ENCODE measurements at places on chromosomes 7 and 10.
A peak's percentile ranks its signal among the peaks of the same experiment; 100 is the strongest.

DNA sequence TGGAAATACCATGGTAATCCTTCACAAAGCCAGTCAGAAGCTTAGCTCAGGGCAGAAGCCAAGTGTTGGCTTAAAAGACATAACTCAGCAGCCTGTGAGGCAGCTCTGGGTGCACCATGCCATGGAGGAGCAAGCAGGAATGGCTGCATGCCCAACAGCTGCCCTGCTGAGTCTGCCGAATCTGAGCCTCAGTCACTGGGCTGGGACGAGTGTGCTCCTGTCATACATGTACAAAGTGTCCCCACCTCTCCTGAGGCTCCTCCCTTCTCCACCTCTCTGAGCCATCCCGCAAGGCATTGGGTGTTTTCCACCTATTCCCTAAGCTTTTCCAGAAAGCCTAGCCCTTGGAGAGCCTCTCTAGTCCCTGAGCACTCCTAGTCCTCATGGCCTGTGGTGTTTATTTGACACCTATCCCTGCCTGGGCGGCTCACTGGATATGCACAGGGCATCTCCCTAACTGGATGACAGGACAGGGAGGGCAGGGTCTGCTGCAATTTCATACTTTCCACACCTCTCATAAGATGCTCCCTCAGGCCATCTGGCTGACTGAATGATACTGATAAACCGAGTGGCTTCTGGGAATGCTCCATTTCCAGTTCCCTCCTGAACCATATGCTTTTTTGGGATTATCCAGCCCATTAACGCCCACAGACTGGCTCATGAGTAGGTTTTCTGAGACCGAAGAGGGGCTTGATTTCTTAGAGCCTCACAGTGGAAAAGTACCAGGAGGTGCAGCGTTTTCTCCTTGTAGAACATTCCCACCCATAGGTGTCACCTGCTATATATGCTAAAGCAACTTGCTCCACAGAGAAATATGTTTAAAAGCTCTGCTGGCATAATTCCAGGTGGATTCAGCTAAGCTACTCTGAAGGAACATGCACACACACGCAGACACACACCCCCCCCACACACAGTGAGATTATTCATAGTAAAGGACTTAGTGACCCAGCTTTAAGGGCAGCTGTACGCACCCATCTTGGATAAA is 199.3 kb downstream of the SNX10 start:
- peak; percentile 21 for ATAC-seq

DNA sequence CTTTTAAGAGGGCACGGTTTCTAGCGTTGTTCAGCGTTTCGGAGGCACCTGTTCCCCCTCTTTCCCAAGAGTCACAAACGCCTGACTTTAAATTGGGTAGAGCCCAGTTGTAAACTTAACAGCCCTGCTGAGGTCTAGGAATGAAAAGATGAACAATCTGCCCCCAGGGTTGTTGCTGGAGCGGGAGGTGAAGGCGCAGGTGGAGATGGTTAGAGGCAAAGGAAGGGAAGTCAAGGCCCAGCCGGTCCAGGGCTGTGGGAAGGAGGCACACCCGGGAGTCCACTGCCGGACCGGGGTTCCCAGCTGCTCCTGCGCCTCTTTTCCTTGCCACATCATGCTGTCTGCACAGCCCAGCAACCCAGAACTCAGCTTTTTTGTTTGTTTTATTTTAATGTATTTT is 770 bp downstream of the PRXL2A start:
- ATAC-seq: no peak

DNA sequence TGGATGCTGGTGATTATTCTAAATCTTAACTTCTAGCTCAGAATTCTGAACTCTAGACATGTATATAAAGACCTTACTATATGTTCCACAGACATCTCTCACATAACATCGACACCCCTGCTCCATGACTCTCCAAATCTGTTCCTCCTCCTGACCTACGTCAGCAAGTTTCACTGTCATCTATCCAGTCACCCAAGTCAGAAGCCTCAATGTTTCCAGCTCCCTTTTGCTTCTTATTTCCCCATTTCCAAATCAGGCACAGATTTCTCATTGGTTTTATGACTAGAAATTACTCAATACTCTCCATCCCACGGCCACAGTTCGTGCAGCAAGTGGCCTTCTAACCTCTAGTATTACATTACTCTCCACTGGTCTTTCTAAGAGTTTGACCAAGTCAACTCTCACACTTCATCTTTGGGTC is 28.5 kb downstream of the EPC1 start:
- ATAC-seq: no peak

- ATAC-seq: no peak
These were observed 4.7 kb downstream of the CACNB2 start for GRCh38 chr10:18144928-18145327.

DNA sequence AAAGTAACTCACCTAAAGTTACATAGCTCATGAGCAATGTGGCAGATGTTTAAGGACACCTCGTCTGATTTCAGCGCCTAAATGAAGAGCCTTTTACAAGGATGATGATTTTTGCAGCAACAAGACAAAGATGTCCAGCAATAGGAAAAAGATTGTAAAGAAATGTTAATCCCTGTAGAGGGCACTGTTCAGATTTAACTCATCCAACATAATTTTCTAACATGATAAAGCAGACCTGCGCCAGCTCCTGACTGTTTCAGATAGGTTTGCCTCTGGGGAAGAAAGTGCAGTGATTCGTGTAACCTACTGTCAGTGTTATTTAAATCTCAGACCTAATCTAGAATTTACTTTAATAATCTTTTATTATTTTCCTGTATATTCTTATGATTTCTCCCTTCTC is 595.2 kb downstream of the AUTS2 start:
- no peak for ATAC-seq

DNA sequence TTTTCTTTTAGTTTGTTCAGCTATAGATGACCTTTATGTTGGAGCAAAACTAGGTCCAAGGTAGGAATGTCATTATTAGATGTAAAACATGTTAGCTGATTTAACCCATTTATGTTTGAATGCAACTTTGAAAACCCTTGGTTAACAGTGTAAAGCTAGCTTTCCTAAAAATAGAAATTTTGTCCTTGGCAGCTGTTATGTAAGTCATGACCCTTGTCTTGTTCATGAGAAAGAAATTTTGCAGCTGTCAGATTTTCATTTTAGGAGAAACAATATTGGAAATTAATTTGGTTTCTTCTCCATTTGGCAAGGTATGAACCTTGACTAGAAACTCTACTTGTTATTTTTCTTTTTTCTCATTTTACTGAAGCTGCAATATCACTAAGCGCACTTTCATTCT is 23.9 kb upstream of the CCAR1 start:
- no peak for ATAC-seq

DNA sequence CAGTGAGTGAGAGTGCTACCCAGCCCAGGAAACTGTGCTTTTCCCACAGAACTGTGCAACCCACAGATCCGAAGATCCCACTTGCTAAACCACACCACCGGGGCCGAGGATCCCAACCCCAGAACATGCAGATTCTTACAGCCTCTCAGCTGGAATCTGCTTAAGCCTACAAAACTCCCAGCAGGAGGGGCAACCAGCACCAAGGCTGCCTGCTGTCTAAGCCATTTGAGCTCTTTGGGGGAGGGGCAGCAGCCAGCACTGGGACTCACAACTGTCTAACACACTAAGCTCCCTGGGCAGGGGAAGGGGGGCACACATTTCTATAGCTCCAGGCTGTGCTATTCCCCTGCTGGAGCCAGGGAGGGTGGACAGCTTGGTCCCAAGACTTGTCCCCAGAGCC is 529.9 kb downstream of the XPNPEP1 start:
- no peak for ATAC-seq

GRCh38 chr10:12187321-12187905 is 8.3 kb downstream of the NUDT5 start:
- no peak for ATAC-seq

GRCh38 chr7:139116999-139117398 is 7.5 kb upstream of the ZC3HAV1 start:
- no peak for ATAC-seq

- no peak for ATAC-seq
These were observed 85.9 kb downstream of the FOXL3 start for GRCh38 chr7:375901-376305.

- ATAC-seq: no peak
These were observed 43.1 kb downstream of the ARL4A start for GRCh38 chr7:12730523-12730922.

GRCh38 chr7:128381161-128381821 is 19.8 kb upstream of the PRRT4 start:
- peak; percentile 34 for ATAC-seq

- ATAC-seq: no peak
These were observed 29.6 kb upstream of the FAM20C start for GRCh38 chr7:162632-163297.

DNA sequence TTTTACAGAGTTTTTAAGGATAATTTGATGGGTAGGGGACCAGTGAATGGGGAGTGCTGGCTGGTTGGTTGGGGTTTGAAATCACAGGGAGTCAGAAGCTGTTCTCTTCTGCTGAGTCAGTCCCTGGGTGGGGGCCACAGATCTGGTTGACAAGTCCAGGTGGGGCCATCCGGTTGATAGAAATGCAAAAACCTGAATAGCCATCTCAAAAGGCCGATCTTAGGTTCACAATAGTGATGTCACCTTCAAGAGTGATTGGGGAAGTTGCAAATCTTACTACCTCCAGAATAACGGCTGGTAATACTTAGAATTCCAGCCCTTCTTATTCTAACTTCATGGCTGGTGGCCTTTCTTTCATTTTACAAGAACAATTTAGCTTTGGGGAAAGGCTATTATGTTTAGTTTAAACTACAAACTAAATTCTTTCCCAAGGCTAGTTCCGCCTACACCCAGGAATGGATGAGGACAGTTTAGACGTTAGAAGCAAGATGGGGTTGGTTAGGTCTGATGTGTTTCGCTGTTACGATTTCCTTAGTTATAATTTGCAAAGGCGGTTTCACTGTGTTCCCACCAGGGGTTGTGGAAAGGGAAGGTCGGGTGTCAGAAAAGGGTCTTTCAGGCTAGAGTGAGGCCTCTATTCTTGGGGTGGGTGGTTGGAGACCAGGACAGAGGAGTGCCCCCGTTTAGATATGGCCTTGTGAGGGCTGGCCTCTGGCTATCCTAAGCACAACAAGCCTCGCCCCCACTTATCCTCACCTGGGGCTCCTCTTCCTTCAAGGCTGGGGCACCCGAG is 27.4 kb downstream of the IFT22 start:
- no peak for ATAC-seq

DNA sequence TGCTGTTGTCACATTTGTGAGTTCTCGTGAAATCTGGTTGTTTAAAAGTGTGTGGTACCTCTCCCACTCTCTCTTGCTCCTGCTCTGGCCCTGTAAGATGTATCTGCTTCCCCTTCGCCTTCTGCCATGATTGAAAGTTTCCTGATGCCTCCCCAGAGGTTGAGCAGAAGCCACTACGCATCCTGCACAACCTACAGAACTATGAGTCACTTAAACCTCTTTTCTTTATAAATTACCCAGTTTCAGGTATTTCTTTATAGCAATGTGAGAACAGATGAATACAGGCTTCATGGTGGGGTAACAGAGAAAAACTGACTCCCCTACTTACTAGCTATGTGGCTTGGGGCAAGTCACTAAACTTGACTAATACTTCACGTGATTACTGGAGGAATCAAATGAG is 18.0 kb upstream of the STEAP4 start:
- ATAC-seq: no peak

DNA sequence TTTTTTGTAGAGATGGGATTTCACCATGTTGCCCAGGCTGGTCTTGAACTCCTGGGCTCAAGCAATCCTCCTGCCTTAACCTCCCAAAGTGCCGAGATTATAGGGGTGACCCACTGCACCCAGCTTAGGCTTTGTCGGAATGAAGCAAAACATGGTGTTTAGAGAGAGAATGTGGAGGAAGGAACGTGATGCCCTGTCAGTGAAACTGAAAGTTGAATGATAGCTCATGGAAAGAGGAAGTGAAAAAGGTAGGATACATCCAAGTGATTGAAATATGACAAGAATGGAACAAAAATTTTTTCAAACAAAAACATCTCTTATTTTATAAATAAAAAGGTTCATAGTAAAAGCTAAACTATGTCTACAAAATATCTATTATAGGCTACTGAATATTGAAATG is 5.9 kb downstream of the AKAP9 start:
- ATAC-seq: no peak

GRCh38 chr10:44908066-44908749 is 2.9 kb upstream of the TMEM72 start:
- peak; percentile 85 for ATAC-seq

- peak; percentile 40 for ATAC-seq
These were observed 225.9 kb downstream of the WDR11 start for GRCh38 chr10:121076776-121077715.

DNA sequence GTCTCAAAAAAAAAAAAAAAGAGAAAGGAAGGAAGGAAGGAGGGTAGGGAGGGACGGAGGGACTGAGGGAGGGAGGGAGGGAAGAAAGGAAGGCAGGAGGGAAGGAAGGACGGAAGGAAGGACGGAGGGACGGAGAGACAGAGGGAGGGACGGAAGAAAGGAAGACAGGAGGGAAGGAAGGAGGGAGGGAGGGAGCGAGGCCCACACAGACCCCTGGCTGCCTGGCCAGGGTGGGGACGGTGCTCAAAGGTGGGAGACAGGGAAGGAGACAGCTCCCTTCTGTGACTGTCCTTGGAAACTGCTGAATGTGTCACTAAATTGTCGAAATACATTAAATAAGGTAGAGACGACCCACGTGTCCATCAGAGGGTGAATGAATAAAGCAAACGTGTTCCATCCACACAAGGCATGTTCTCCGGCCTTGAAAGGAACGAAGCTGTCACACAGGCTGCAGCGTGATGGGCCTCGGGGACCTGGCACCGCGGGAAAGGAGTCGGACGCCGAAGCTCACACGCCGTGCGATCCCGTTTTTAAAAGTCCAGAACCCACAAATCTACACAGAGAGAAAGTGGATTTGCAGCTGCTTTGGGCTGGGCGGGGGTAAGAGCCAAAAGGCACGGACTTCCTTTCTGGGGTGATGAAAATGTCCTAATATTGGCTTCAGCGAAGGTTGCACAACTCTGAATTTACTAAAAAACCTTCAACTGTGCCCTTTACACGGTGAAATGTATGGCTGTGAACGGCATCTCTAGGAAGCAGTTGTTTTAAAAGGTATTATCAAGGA is 23.3 kb downstream of the ADAP1 start:
- no peak for ATAC-seq

GRCh38 chr10:75546004-75546403 is 114.6 kb downstream of the LRMDA start:
- ATAC-seq: no peak

DNA sequence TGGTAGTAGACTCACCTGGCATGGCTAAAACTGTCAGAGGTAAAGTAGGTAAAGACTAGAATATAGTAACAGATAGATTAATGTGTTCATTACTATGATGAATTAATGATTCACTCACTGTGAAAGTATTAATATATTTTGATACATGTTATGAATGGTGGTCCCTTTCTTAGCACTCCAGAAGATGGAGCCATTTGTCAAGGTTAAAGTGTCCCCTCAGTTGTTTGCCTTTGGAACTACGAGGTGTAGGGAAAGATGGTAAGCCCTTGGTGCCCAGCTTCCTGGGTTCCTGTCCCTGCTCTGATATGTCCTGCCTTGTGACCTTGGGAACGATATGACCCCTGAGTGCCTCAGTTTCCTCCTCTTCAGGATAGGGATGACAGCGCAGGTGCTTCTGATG is 49.4 kb downstream of the HTRA1 start:
- no peak for ATAC-seq

DNA sequence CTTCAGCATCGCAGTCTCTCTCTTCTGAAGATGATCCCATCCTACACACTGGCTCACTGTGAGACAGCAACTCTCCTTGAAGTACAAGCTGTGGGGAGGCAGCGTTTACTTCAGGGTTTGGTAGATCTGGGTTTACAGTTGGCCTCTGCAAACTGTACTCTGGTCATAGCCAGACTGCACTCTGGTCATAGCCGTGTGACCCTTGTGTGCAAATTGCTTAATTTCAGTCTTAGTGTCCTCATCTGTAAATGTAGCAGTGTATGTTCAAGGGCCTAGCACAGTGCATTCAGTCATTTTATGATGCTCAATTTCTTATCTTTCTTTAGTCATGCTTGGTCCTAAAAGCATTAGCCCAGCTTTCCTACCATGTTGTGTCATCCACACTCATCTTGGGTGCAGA is 188.2 kb downstream of the LRMDA start:
- ATAC-seq: no peak

Measured in motor neuron (in vitro differentiated cells).